ENCODE measurements at places on chromosomes 5 and 9.

- DNase-seq: no peak
Measured at GRCh38 chr5:158020555-158021418, 161.8 kb upstream of the CLINT1 start.

- DNase-seq: no peak
Measured at GRCh38 chr5:14185326-14186058, 42.4 kb downstream of the TRIO start.

DNA sequence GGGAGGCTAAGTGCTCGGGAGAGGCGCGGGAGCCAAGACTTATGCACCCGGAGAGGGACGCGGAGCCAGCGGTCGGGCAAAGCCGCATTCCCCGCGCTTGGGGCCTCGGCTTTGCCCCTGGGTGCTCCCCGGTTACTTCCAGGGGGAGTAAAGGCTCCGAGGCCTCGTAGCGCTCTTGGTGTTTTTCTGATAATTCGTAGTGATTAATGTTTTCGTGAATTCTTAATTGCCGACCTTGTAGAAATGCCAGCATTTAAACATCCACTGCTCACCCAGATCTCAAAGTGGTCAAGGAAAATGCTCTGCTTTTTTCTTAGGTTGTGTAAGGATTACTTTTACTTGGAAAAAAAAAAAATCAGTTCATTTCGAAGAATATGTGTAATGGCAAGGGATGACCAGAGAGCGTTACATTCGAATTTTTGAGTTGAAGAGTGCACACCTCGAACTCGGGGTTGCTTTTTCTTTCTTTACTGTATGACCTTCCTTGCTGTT lies 654 bp upstream of the TUT7 start:
- peak; percentile 81 for DNase-seq

- DNase-seq: no peak
Measured at GRCh38 chr9:13264788-13265187, 14.7 kb downstream of the MPDZ start.

DNA sequence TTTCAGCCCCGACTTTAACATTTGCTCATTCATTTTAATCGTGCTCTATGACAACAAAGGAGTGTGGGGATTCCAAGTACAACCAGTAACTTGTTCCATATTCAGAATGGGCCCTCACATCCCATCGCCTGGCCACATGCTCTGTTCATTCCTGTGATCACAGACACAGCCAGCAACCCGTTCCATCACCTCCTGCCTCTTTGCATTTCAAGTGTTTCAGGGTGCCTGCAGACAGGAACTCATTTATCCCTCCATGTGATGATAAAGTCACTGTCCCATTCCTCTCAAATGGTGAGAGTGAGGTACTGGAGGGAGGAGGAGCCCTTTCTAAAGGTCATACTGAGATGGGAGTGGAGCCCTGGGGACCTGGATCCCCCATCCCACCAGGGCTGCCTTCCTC lies 571.1 kb downstream of the MAT2B start:
- DNase-seq: no peak

Measured in muscle of arm (tissue), 14 donors.